ENCODE measurements at places on chromosomes 3 and 15. TPM values are rescaled to one million over a fixed set of nuclear protein-coding genes. Genes with fewer than 3 reads are reported as not detected.

GOLGA6B gene
- polyA plus RNA-seq: not detected

PLEKHO2 gene
- 16.5 TPM for polyA plus RNA-seq

SNTN gene
- polyA plus RNA-seq: not detected

CHRFAM7A gene
- polyA plus RNA-seq: 2.8 TPM

SLC9C1 gene
- polyA plus RNA-seq: 0.72 TPM

TM2D3 gene
- 72.8 TPM for polyA plus RNA-seq

DNAJB11 gene
- polyA plus RNA-seq: 84.3 TPM

TMIE gene
- 0.81 TPM for polyA plus RNA-seq

RTP1 gene
- not detected for polyA plus RNA-seq

NXPE3 gene
- 8.8 TPM for polyA plus RNA-seq

BTLA gene
- polyA plus RNA-seq: 0.40 TPM

DUOXA2 gene
- not detected for polyA plus RNA-seq

LINGO1 gene
- 13.2 TPM for polyA plus RNA-seq

CCR8 gene
- polyA plus RNA-seq: not detected

PAK6 gene
- polyA plus RNA-seq: 6.3 TPM

HIGD2B gene
- not detected for polyA plus RNA-seq

TJP1 gene
- 178 TPM for polyA plus RNA-seq

SLC15A2 gene
- 12.4 TPM for polyA plus RNA-seq

POLQ gene
- polyA plus RNA-seq: 5.9 TPM

GNAT1 gene
- polyA plus RNA-seq: not detected

LTF gene
- polyA plus RNA-seq: 2.9 TPM

LYZL4 gene
- not detected for polyA plus RNA-seq

SI gene
- 0.10 TPM for polyA plus RNA-seq

LACTB gene
- polyA plus RNA-seq: 20.1 TPM

ZFAND6 gene
- polyA plus RNA-seq: 95.6 TPM

CEP19 gene
- polyA plus RNA-seq: 5.1 TPM

SERINC4 gene
- 0.81 TPM for polyA plus RNA-seq

GPR176 gene
- polyA plus RNA-seq: 13.4 TPM

RNF7 gene
- polyA plus RNA-seq: 115 TPM

TIGIT gene
- 0.06 TPM for polyA plus RNA-seq

RARRES1 gene
- polyA plus RNA-seq: 37.1 TPM

ROPN1 gene
- not detected for polyA plus RNA-seq

CHRM5 gene
- 0.10 TPM for polyA plus RNA-seq

ENTPD3 gene
- 2.1 TPM for polyA plus RNA-seq

Measured in left renal pelvis (tissue), 4 donors.